Mesothelial cell of epicardium (in vitro differentiated cells): ENCODE measurements at places on chromosomes 1 and 21. TPM values are rescaled to one million over a fixed set of nuclear protein-coding genes. Genes with fewer than 3 reads are reported as not detected.

The TCEA3 gene
- 8.0 to 10.0 TPM (median 9.9 TPM) in 3 replicates for total RNA-seq

The SLC16A4 gene
- 13.7 to 14.4 TPM (median 13.7 TPM) in 3 replicates for total RNA-seq

DNA sequence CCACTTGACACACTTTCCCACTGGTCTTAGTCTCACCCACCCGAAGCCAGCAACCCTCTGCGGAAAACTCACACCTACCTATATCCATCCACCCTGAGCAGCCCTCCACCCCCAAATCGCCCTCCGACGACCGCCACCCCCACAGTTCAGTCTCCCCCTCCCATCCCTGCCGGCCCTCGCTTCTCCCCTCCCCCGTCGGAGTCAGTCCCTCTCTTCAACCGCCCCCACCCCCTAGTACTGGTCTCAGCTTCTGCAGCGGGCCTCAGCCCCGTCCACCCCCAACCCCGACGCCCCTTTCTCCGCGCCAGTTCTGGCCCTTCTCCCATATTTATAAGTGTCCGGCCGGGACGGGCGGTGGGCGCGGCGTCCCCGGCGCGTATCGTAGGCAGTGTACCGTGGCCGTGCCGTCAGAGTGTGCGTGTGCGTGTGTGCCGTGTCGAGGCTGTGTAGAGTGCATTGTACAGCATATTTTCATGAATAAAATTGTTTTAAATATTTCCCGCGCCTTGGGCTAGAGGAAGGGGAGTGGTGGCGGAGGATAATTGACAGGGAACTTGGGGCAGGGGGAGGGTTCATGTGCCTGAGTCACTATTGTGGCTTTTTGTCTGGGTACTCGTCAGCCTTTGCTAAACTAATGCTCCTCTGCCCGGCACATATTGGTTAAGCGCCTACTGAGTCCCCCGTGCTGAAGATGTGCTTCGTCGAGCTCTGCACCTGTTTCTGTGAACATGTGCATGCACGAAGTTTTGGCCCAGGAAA is 22.0 kb downstream of the FOXO6 start:
- peak overlapping the region; percentile 68 for H3K4me3 ChIP-seq
- peaks cover 31% of the 10 kb centered on the region for H3K27me3 ChIP-seq
- H3K36me3 ChIP-seq = peaks cover 17% of the 10 kb centered on the region

GRCh38 chr1:9179463-9180110 is 50.7 kb upstream of the GPR157 start:
- no peak overlapping the region for H3K27ac ChIP-seq
- peak overlapping the region; percentile 42 for H3K4me3 ChIP-seq
- peaks cover 22% of the 10 kb centered on the region for H3K4me1 ChIP-seq
- H3K27me3 ChIP-seq = peaks cover 5% of the 10 kb centered on the region

DNA sequence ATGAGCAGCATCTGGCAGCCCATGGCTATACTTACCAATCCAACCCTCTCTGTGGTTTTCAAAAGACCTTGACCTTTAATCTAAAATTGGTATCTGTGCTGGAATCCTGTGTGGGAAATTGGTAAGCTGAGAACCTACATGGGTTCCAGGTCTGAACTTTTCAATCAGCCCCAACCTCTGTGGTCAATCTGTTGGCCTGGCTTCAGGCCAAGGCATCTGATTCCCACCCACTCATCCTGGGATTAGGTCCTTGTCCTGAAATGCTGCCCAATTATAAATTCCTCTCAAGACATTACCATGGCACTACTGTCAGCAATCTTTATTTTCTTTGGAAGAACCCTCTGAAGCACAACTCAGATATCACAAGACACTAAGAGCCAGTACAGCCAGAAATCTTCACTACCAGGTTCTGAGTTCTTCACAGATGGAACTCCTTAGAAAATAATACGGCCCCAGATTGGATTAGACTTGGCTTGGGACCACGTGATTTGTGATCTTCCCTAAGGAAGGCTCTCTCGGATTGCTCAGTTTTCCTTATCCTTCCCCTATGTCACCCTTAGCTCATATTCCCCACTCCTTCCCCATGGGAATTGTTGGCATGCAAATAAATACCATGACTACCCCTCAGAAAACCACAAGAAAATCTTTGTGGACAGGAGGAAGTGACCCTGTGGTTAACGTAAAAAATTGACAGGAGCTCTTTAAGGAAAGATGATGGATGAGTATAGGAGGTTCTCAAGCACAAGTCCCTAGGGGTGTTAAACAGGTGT is 207.9 kb upstream of the ST6GALNAC5 start:
- no peaks in the 10 kb centered on the region for H3K4me1 ChIP-seq
- DNase-seq = no peak
- H3K27me3 ChIP-seq = peaks cover 4% of the 10 kb centered on the region
- no peak overlapping the region for H3K27ac ChIP-seq
- H3K4me3 ChIP-seq = no peak overlapping the region

DNA sequence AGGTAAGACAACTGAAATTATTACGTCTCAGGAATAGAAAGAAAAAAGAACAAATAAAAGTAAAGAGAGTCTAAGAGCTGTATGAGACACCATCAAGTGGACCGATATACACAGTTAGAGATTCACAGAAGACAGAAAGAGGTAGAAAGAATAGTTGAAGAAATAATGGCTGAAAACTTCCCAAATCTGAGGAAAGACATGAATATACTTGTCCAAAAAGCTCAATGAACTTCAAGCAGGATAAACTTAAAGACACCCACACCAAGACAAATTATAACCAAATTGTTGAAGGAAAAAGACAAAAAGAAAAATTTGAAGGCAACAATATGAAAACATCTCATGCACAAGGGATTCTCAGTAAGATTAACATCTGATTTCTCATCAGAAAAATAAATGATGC is 19.6 kb upstream of the WNT3A start:
- H3K27ac ChIP-seq = no peak overlapping the region
- DNase-seq = no peak
- H3K4me3 ChIP-seq = no peak overlapping the region
- H3K36me3 ChIP-seq = no peaks in the 10 kb centered on the region
- no peaks in the 10 kb centered on the region for H3K4me1 ChIP-seq

GRCh38 chr1:211215577-211215976 is 43.6 kb upstream of the RCOR3 start:
- no peak overlapping the region for H3K27ac ChIP-seq
- peaks cover 3% of the 10 kb centered on the region for H3K27me3 ChIP-seq
- DNase-seq = no peak
- no peaks in the 10 kb centered on the region for H3K4me1 ChIP-seq
- no peak overlapping the region for H3K4me3 ChIP-seq

DNA sequence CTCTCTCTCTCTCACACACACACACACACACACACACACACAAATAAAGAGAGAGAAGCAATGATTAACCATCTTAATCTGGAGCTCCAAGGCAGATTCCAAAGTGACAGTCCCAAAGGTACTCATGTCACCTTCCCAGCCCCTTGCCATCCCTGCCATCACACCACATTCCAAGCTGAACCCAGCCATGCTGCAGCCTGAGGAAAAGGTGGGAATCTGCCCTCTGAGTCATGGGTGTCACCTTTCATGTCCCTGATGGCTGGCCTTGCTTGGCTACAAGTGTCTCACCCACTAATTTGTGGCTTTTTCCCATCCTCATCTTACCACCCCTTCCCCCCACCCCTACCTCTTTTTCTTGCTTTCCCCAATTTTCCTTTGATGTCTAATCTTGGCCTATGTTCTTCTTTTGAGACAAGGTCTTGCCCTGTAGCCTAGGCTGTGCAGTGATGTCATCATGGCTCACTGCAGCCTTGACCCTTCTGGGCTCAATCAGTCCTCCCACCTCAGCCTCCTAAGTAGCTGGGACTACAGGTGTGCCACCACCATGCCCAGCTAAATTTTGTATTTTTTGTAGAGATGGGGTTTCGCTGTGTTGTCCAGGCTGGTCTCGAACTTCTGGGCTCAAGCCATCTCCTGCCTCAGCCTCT is 3.2 kb downstream of the ANXA9 start:
- H3K27me3 ChIP-seq = no peaks in the 10 kb centered on the region
- no peak overlapping the region for H3K27ac ChIP-seq

DNA sequence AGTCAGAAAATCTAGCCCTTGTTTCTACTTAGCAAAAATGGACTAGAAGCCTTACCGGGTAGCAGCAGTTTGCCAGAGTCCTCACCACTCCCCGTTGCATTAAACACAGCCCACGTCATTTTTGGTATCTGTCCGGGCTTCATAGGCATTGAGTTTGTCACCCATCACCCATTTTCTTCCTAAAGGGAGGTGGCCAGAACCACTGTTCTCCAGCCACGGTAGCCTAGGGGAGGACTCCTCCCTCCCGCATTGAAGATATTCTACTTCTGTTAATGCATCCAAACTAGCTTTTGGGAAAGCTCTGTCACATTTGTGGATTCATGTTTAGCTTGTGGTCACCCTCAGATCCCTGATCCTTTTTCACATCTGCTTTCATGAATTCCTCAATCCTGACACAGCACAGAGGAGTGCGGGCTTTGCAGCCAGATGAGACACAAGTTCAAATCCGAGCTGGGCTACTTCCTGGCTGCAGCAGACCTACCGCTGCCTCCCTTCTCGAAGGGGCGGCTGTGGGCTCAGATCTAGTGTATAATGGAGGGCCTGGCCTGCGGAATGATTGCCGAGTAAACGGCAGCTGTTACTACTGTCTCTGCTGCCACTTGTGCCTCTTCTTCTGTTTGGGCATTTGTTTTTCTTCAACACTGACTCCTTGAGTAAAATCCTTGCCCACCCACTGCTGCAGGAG is 63.2 kb upstream of the EFHD2 start:
- peaks cover 1% of the 10 kb centered on the region for H3K4me1 ChIP-seq
- peaks cover 8% of the 10 kb centered on the region for H3K27me3 ChIP-seq
- no peaks in the 10 kb centered on the region for H3K36me3 ChIP-seq

DNA sequence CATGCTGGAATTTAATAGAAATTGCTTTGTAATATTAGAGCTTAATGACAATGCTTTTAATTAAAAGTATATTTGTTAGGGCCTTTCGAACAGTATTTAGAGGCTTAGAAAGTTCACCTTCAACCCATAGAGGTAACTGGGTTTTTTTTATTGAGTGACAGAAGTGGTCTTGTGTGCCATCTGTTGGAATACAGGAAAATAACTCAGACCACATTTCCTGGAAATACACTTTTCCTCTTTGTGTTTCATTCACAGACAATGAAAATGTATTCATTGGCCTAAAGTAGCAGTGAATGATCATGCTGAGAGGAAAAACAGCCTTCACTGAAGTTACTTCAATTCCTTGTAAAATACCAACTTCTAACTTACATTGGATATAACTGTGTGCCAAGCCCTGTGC is 83.6 kb upstream of the L1TD1 start:
- H3K27me3 ChIP-seq = no peaks in the 10 kb centered on the region
- peaks cover 16% of the 10 kb centered on the region for H3K36me3 ChIP-seq
- no peak overlapping the region for H3K27ac ChIP-seq

- H3K4me1 ChIP-seq = no peaks in the 10 kb centered on the region
- no peak overlapping the region for H3K4me3 ChIP-seq
- no peaks in the 10 kb centered on the region for H3K36me3 ChIP-seq
- no peak overlapping the region for H3K27ac ChIP-seq
- no peaks in the 10 kb centered on the region for H3K27me3 ChIP-seq
Observed at GRCh38 chr1:235938709-235939479, 72.2 kb upstream of the LYST start.

- H3K36me3 ChIP-seq = no peaks in the 10 kb centered on the region
- H3K4me3 ChIP-seq = peak overlapping the region; percentile 29
- peaks cover 55% of the 10 kb centered on the region for H3K4me1 ChIP-seq
- peak overlapping the region; percentile 69 for H3K27ac ChIP-seq
- peak; percentile 44 for DNase-seq
Observed at GRCh38 chr1:10530281-10530740, 55.6 kb downstream of the PEX14 start.

- no peak overlapping the region for H3K27ac ChIP-seq
- DNase-seq = no peak
- no peak overlapping the region for H3K4me3 ChIP-seq
- peaks cover 3% of the 10 kb centered on the region for H3K36me3 ChIP-seq
Observed at GRCh38 chr1:166915042-166915441, 39.0 kb upstream of the TADA1 start.
